Pulmonary artery endothelial cell (primary cell): ENCODE measurements at places on chromosomes 6 and 20.

- no peak for DNase-seq
Observed at GRCh38 chr6:6320901-6321300, 439 bp upstream of the F13A1 start.

GRCh38 chr6:168372889-168373288 lies 53.3 kb upstream of the DACT2 start:
- DNase-seq: no peak

- no peak for DNase-seq
Observed at GRCh38 chr20:58875541-58876134, 23.1 kb downstream of the GNAS start.

GRCh38 chr6:43297644-43298564 lies at the start of gene SLC22A7:
TSS of gene SLC22A7 (plus strand) at chr6:43298260. CDS start at chr6:43298359, 99 bp downstream.
- no peak for DNase-seq

DNA sequence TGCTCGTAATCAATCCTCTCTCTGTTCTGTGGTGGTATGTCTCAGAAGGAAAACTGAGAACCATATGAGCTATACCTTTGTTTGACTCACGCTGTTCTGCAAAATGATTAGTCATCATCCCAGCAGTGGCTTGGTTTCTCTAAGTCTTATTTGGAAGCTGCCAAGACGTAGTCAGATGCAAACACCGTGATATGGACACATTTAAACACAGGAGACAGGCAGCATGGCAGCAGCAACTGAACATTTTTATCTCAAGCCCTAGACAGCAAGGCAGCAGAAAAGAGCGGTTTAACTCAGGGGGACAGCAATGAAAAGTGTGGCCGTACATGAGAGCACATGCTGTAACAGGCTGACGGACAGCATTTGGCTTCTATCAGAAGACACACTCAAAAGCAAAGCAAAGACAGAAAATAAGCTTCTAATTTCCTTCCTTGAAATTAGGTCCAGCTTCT lies 1295.1 kb downstream of the EPHA7 start:
- DNase-seq: no peak

- no peak for DNase-seq
Observed at GRCh38 chr6:168011291-168011690, 13.8 kb downstream of the KIF25 start.

DNA sequence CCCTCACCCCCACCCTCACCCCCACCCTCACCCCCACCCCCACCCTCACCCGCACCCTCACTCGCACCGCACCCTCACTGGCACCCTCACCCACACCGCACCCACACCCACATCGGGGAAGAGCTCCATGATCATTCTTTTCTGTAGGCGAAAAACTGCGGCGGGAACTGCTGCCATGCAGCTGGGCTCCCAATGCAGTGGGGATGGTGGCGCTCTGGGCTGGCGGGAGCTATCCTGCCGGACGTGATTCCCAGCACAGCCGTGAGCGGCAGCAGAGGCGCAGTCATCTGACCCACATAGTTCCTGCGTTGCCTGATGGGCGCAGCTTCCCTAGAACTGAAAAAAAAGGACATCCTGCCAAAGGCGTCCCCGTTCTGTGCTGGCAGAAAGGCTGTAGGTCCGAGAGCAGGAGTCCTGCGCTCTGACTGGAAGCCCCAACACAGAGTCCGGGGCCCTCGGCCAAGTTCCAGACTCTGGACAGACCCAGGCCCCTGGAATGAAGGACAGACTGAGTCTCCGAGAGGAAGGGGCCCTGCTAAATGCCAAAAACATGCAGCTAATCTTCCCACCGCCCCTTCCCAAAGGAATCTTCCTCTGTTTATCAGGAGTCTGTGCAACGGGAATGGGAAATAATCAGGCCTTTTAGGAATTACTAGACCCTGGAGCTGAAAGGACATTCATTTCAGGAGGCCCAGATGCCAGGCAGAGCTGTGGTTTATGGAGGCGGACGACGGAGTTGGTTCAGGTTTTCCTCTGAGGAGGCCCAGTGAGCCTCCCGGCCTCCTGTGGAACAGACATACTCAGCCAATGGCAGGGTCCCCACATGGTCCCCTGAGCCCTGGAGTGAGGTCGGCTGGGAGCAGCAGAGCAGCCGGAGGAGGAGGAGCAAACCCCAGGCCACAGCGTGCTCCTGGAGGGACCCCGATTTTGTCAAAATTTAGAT lies 14.1 kb upstream of the TCFL5 start:
- DNase-seq: peak; percentile 64

DNA sequence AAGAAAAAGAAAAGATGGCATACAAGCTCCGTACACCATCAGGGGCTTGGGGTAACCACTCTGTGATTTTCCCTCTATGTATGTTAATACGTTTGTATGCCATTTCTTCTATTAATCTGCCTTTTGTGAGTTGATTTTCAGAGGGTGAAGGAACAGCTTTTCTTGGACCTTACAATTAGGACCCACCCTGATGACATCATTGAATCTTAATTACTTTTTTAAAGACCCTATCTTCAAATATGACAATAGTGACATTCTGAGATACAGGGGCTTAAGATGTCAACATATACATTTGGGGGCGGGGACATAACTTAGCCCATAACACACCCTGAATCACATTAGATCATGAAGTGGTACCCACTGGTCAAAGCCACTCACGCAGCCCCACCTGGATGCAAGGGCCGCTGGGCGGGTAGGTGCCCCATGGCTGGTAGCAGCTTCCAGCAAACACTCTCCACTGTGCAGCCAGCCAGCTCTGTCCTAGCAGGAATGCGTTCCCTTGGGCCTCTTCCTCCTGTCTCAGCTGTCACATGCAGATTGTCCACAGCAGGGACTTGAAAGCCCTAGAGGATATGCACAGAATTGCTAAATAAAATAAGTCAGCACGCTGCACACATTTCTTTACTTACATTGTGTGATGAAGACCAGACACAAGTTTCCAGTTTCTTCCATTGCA lies 74.5 kb downstream of the FOXF2 start:
- no peak for DNase-seq

- no peak for DNase-seq
Observed at GRCh38 chr20:32804817-32805216, 14.9 kb upstream of the MAPRE1 start.

GRCh38 chr6:36375644-36376155 lies 11.8 kb downstream of the ETV7 start:
- no peak for DNase-seq

- DNase-seq: no peak
Observed at GRCh38 chr6:145562771-145563615, 172.3 kb downstream of the EPM2A start.

DNA sequence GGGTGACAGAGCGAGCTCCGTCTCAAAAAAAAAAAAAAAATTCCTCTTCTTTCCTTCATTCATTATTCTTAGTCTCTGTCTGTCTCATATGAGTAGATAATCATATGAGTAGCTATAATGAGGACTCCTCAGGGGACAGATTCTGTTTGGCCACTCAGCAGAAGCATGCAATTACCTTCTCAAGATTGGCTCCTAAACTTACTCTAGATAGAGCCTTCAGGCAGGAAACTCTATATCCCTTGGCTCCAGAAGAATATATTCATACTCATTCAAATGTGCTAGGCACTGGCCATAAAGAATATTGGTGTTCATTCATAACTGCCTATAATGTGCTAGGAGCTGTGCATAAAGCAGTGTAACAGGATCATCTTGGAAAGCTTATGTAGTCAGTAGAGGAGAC lies 2.2 kb upstream of the ACAT2 start:
- DNase-seq: no peak

DNA sequence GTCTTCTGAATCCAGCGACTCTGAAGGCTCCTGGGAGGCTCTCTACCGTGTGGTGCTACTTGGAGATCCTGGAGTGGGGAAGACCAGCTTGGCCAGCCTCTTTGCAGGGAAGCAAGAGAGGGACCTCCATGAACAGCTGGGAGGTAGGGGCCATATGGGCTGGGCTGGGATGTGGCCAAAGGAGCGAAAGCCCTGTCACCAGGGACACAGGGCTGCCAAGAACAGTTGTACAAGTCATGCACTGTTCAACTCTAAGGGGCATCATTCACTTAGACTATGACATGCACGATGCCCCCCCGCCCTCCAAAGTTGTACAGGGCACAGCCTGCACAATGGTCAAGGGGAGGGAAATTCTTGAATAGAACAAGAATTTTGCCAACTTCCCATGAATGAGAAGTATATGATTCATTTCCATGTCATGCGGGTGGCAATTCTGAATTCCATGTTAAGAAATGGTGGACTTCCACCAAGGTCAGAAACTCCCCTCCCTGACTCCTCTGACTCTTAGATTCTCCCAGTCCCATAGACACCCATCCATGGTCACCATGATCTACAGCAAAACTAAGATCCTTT lies 1.6 kb downstream of the REM1 start:
- peak; percentile 17 for DNase-seq

GRCh38 chr20:36236786-36237121 lies 476 bp downstream of the AAR2 start:
- DNase-seq: no peak

DNA sequence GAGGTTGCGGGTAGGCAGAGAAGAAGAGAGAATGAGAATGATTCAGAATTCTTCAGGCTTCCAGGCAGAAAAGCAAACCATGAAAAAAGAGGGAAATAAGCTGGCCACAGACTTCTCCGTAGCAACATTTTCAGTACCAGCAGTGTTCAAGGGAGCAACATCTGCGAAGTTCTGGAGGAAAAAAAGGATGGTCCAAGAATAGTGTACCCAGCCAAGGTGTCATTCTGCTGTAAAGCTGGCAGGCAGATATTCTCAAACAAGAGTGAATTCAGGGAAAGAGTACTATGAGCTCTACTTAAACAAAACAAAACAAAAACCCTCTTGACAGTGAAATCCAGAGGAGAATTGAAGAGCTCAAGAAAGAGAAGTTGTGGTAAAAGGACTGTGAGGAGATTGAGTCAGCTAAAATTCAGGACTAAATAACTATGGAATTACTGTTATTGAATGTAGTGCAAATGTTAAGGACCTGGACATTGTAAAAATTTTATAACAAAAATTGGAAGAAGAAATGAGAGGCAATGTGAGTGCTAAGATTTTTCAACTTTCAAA lies 86.5 kb downstream of the ATRN start:
- DNase-seq: no peak

GRCh38 chr6:137724018-137724403 lies 143.0 kb upstream of the TNFAIP3 start:
- no peak for DNase-seq

- DNase-seq: no peak
Observed at GRCh38 chr6:90156861-90157260, 139.8 kb downstream of the BACH2 start.

DNA sequence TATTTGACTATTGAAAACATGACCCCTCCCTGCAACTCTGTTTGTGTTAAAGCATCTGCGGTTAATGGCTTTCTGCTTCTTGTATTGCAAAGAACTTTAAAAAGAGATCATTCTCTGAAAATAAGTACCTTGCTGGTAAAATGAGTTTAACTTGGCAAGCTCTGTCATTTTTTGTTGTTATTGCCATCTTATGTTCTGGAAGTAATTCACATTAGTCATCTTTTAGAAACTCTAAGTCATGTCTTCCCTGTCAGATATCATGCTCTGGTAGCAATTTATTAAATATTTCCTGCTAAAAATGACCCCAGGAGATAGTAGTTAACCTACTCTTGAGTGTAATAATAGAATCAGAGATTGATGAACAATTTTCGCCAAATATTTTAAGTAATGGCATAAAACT lies 890.6 kb downstream of the KIF16B start:
- no peak for DNase-seq

GRCh38 chr6:114151064-114151690 lies 180.2 kb upstream of the HDAC2 start:
- DNase-seq: no peak

- DNase-seq: no peak
Observed at GRCh38 chr20:25626779-25627178, 3.0 kb upstream of the NANP start.

- no peak for DNase-seq
Observed at GRCh38 chr6:149905371-149905910, 7.5 kb upstream of the RAET1E start.

- no peak for DNase-seq
Observed at GRCh38 chr6:16778521-16778920, 17.3 kb upstream of the ATXN1 start.

- no peak for DNase-seq
Observed at GRCh38 chr6:5464099-5464885, 203.0 kb downstream of the FARS2 start.

DNA sequence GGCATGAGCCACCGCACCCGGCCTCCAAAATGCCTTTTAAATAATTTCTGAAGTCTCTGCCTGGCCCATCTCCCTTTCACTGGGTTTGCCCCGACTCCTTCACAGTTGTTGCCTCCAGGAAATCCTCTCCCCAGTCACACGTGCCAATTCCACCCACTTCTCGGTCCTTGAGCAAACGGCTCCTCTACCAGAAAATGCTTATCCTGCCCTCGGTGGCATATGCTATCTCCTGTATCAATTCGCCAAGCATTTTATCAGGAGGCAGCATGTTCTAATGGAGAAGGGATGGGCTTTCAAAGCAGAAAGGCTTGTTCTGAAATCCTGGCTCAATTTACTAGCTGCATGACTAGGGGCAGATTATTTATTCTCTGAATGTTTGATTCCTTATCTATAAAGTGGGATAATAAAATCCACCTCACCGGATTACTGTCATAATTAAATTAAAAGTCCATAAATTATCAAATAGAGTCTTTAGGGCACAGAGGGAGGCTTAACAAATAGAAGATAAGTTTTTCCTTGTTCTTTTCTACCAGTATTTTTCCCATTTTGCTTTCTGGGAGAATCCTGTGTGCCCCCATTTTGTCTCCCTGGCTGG lies 66.3 kb downstream of the PPP1R3G start:
- no peak for DNase-seq

DNA sequence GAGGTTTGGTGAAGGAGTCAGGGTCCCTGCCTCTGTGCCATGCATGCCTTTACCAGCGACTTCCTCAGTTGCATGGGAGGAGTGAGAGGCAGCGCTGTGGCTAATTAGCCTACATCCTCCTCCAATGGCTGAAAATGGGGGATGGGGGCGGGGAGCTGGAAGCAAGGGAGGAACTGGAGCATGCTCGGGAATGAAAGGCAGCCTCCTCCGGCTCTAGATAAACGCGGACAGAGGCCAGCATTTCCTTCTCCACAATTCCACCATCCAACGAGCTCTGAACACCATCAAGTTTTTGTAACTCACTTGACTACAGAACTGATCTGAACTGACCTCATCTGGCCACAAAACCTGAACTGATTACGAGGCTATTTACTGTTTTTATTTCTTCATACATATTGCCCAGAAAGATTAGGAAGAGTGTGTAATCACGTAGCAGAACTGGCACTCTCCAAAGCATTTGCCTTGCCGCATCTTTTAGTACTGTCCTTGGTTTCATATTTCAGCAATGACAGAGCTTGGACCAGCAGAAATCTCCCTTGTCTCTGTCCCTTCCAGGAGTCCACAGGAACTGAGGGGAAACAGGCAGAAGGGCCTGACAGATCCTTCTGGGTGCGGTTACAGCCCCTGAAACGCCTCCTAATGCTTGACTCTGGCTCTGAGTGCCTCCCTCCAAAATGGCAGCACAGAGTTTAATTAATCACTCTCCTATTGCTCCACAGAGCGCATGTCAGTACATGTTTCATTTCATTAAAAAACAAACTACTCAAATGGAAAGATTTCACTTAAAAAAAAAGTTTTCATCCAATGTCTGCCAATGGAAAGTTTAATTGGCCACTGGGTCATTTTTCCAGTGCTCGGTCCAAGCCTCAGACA lies 58.2 kb upstream of the TRAF3IP2 start:
- no peak for DNase-seq

GRCh38 chr6:38479331-38479730 lies 160.4 kb downstream of the BTBD9 start:
- no peak for DNase-seq

- no peak for DNase-seq
Observed at GRCh38 chr6:71468841-71469700, 180.5 kb downstream of the OGFRL1 start.

- no peak for DNase-seq
Observed at GRCh38 chr6:56510984-56511531, 131.6 kb downstream of the DST start.
